Chondrocyte (in vitro differentiated cells): ENCODE measurements at places on chromosomes 5 and 9.

DNA sequence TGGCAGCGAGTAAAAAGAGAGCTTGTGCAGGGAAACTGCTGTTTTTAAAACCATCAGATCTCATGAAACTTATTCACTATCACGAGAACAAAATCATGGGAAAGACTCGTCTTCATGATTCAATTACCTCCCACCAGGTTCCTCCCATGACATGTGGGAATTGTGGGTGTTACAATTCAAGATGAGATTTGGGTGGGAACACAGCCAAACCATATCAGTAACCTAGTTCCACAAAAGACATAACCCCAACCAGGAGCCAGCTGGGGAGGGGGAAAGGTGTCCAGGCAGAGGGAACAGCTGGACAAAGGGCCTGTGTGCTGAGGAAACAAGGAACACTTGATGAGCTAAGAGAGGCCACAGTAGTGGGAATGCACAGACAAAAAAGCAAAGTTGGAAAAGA lies 71.1 kb downstream of the BASP1 start:
- no peak for DNase-seq

DNA sequence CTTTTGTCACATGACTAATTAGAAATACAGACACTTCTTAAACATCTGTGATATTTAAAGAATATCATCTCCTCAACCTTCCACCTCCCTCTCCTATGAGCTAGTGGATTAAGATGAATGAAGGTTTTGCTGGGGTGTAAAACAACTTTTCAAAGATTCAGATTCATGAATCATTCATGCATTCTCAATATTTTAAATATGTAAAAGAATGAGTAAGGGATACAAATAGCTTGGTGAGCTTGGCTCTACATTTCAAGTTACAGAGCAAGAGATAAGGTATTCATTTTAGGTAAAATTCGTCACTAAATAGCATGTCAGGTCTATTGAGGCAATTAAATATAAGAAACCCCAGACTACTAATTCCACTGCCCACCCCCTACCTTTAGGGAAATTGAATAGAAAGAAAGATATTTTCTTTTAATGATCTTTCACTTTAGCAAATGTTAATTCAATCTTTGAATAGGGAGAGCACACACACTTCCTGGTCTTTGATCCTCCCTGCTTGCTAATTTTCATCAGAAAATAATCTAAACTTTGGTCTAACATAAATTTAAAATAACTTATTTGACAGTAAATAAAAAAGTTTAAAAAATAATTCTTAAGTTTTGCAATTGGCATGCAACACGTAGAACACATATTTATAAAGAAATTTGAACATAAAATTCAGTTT lies 486.9 kb upstream of the ITGA1 start:
- no peak for DNase-seq

DNA sequence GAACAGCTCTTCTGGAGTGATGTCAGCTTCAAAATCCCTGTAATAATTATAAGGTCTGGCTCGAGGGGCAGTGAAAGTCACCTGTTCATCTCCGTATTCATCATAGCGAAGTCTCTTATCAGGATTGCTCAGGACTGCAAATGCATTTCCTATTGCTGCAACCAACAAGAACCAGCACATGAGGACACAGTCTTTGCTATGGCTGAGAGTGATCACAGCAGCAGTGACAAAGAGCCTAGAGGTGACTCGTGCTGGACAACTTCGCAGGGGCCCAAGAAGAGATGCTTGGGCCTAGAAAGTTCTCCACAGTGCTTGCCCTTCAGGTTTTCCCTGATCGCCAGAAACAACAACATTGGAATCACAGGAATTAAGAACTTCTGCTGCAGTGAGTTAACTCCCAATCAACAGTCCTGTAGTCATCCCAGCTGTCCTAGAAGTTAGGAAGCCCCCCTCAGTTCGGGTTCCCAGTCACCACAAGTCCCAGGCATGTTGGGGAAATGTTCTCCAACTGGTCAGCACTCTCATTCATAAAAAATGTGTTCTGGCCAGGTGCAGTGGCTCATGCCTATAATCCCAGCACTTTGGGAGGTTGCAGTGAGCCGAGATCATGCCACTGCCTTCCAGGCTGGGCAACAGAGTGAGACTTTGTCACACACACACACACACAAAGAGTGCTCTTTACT lies 13.0 kb downstream of the DNAJC18 start:
- no peak for DNase-seq

GRCh38 chr5:174876-175465 lies 16.3 kb upstream of the LRRC14B start:
- peak; percentile 61 for DNase-seq
